ENCODE measurements at places on chromosomes 13 and 19. TPM values are rescaled to one million over a fixed set of nuclear protein-coding genes. Genes with fewer than 3 reads are reported as not detected.
A peak's percentile ranks its signal among the peaks of the same experiment; 100 is the strongest.

The ZNF112 gene
- 7.2 TPM for total RNA-seq

The PCCA gene
- 27.1 TPM for total RNA-seq

GRCh38 chr13:99439048-99439447, 62.2 kb upstream of the TM9SF2 start:
- DNase-seq: no peak

DNA sequence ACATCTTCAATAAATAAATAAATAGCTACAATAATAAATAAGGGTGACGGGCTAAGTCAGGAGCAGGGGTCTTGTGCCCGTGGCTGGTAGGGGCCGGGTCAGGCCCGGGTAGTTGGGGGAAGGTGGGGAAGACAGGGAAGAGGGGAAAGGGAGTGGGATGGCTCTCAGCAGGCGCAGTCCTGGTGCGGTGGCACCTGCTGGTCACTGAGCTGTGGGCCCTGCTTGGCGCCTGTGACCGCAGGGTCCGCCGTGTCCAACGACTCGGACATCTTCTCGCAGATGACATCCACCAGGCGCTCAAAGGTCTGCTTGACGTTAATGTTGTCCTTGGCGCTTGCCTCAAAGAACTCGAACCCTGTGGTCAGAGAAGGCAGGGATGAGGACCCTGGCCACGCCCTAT, 4.3 kb downstream of the MPV17L2 start:
- DNase-seq: no peak

DNA sequence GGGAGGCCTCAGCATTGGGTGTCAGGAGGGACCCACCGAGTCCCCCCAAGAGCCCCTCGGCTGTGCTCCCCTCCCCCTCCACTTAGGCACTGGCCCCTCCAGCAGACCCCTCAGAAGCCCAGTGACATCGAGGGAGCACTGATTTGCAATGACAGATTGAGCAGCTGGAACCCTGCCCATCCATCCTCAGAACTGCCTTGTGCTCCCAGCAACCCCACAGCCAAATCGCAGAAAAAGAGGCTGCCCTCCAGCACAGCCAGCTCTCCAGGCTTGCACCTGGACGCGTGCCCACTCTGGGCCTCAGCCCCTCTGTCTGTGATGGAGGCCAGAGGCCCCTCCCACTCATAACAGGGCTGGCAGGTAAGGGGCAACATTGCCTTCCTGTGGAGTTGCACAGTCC, 123.2 kb upstream of the VSTM2B start:
- no peak for DNase-seq

DNA sequence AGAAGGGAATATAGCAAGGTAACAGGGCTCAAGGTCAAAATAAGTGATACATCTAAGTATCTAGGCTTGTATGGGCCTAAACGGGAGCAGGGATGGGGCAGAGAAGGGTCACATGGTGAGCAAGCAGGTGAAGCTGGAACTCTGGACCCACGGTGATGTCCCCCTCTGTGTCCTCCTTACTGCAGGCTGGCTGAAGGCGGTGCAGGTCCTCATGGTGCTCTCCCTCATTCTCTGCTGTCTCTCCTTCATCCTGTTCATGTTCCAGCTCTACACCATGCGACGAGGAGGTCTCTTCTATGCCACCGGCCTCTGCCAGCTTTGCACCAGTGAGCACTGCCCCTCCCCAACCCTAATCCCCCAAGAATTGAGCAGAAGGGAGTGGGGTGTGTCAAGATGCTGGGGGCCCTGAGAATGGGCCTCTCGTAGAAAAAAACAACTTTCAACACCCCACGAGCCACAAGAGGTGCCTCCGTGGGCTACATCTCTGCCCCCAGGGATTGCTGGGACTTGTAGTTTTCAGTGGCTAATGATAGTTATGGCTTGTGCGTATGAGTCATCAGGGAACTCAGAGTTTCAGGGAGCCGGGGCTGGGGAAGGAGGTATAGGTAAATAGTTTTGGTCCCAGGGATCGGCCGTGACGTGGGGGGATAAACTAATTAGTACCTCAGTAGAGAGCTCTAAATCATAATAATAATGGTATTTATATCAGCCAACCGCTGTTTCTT, 4.0 kb downstream of the EMP3 start:
- peak; percentile 68 for DNase-seq

- DNase-seq: no peak
Measured at GRCh38 chr19:8610041-8610935, at the start of gene ADAMTS10. ADAMTS10 (minus strand) TSS chr19:8610715; CDS start chr19:8605710, 5,005 bp downstream.

DNA sequence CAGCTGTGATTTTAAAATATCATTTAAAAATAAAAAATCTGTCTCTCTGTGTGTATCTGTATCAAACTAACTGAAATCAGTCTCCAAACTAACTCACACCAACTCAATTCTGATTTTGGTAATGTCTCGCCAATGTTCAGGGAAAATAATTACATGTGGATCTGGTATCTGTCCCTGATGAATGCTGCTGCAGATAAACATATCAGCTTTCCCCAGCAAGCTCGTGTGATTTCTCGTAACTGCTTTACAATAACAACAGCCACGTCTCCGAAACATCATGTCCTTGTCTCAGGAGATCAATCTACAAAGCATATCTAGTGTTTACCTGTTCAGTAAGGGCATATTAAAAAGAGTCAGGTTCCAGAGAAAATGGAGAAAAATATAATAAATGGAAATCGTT, 129.0 kb downstream of the IRS2 start:
- no peak for DNase-seq

- DNase-seq: no peak
Measured at GRCh38 chr13:54165581-54166215, 1137.1 kb downstream of the OLFM4 start.

- DNase-seq: no peak
Measured at GRCh38 chr13:48496271-48497161, 36.4 kb downstream of the RCBTB2 start.

DNA sequence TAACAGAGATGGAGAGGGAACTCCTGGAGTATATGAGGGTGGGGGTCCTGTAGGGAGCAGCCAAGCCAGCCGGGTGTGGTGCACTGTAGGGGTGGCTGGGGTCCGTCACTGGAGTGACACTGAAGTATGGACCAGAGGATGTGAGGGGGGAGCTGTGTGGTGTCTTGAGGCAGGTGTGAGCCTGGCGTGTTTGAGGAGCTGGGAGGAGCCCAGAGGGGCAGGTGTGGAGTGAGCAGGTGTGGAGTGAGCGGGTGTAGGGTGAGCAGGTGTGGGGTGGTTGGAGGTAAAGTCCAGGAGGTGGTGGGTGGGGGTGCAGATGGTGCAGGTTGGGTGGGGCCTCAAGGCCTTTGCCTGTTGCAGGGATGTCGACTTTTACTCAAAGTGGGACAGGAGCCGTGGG, 5.9 kb downstream of the B3GNT8 start:
- DNase-seq: no peak

DNA sequence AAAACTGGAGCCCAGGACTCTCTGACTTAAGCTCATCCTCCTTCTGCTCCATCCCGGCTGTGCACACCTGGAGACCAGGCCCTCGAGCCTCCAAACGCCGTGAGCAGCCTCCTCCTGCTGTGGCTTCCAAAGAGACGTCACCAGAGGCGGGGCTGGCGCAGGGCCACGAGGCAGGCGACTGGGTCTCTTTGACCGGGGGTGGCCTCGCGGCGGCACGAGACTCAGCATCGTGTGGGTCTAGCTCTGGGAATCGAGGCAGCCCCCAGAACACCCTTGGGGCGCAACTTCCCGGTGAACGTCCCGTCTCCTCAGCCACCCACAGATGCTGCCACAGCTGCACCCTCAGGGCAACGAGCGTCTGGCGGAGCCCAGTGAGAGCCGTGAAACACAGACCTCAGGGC, 22.8 kb downstream of the RASA3 start:
- no peak for DNase-seq

DNA sequence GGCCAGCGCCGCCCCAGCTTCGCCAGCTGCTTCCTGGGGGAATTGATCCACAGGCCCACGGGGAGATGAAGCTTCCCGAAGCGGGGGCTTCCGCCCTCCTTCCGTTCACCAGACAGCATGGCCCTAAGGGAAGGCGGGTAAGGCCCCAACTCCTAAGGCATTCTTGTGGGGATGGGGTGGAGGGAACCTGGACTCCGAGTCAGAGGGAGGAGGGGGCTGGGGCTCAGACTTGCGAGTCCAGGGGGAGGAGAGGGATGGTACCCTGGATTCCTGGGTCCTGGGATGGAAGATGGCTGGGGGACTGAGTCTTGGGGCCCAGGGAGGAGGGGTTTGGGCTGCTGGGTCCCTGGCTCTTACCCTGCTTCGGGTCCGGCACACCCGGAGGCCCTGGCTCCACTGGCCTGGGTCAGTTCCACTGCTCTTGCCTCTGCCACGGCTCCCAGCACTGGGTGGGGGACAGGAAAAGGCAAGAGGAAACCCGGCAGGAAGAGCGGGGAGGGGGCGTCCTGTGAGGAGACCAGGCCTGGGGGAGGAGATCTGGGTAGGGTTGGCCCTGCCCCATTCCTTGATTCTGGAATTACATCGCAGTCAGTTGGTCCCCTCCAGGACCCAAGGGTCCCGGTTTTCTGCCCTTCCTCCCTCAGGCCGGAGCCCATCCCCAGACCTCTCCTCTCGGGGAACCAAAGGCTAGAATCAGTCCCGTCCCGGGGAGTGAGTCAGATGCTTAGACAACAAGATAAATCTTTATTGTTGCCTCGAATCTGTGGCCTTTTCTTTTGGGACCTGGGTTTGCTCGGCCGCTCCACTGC, at the start of gene RASIP1:
RASIP1 (minus strand) TSS at position 447 of the 809 bp plus-strand sequence; CDS start at position 119, 328 bp downstream.
- no peak for DNase-seq

DNA sequence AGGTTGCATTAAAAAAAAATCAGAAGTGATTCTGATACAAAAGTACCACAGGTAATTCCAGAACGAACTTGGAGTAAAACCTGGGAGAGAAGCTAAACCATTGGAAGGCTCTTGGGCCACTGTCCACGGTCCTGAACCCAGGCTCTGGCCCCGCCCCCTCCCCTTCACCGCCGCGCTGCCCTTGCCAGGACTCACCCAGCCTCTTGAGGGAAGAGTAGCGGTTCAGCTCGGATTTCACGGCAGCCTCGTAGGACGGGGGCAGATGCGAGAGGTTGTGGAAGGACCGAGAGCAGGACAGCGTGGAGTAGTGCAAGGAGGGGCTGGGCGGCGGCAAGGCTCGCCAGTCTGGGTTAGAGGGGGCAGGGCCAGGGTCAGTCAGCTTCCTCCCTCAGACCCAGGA, 5.7 kb downstream of the SHISA7 start:
- DNase-seq: peak; percentile 46

Measured in bronchial epithelial cell (primary cell).